ENCODE measurements at places on chromosomes 11 and 22. TPM values are rescaled to one million over a fixed set of nuclear protein-coding genes. Genes with fewer than 3 reads are reported as not detected.

- peak; percentile 48 for DNase-seq
Measured at GRCh38 chr22:17639247-17639741, 737 bp downstream of the BCL2L13 start.

GRCh38 chr11:9231848-9232177, 33.3 kb downstream of the DENND5A start:
- DNase-seq: peak; percentile 64

DNA sequence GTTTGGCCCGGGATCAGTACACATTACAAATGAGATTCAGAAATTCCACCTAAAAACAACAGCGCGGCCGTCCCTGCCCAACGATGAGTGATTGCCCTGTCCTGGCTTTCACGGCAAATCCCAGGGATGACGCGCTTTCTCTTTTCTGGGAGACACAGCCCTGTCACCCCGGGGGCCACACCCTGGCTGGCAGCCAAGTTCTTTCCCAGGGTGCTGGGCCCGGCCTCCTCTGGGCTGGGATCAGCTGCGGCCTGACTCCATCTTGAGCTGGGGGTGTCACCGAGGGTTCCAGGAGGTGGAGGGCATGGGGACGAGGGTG, 82.7 kb downstream of the FBLN1 start:
- DNase-seq: no peak

DNA sequence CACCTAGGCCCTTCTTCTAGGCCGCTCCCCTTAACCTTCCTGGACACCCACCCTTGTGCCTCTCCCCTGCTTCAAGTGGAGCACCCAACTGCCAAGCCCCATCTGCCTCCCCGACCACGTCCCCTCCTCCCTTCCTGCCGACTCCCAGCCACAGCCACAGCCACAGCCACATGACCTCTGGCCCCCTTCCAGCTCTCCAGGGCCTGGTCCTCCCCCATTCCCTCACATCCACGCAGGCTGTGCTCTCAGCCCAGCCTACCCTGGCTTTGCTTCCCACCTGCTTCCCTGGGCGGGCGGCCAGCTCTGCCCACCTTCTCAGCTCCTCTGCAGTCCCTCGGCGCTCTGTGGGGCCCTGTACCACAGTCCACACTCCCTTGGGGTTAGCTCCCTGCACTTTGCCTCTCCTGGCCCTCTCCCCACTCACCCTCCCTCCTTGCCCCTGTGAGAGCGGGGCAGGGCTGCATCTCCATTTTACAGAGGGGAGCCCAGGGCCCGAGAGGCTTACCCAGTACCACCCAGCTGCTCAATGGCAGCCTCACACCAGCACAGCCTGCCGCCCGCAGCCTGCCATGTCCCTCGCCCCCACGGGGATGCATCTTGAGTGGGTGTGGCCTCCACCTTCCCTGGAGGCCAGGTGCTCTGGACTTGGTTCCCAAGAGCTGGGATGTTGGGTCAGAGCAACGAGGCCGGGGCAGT, 20.3 kb downstream of the PARVG start:
- DNase-seq: no peak

DNA sequence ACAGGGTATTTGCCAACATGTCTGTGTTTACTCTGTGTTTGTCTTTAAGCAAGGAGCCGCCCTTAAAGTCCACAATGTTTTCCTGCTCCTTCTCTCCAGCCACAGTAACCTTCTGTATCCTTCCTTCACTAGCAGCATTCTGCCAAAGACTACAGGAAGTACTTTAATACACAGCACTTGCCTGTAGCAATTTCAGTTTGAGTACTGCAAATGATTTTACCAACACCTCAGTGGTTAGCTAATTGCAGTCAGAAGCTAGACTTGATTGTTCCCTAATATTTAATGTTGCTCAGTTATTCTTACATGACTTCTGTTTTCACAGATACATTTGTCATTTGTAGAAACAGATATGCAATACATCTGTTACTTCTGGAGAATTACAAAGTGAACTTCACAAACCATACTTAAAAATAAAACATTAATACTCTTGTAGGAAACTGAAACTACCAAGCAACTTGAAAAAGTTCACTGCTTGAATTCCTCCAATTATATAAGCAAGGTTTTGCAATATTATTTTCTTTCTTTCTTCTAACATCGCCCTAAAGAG, 69.1 kb downstream of the FCHSD2 start:
- no peak for DNase-seq

- no peak for DNase-seq
Measured at GRCh38 chr11:108788565-108789199, 123.8 kb downstream of the DDX10 start.

GRCh38 chr11:10314199-10315072, 9.6 kb downstream of the ADM start:
- peak; percentile 27 for DNase-seq

DNA sequence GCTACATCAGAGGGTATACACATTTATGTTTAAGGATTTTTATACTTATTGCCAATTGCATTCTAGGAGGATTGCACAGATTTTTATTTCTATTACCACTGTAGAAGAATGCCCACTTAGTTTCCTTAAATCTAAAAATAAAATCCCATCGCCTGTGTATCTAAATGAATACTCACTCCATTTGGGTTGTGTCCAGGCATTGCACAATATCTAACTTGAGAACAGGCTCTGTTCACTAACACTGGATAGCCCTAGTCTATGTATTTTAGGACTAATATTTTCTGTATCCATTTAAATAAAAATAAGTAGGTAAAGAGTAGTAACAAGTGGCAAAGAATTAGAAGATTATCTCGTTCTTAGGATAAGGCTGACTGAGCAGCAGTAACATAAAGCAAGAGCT, 4.1 kb downstream of the C11orf52 start:
- no peak for DNase-seq

DNA sequence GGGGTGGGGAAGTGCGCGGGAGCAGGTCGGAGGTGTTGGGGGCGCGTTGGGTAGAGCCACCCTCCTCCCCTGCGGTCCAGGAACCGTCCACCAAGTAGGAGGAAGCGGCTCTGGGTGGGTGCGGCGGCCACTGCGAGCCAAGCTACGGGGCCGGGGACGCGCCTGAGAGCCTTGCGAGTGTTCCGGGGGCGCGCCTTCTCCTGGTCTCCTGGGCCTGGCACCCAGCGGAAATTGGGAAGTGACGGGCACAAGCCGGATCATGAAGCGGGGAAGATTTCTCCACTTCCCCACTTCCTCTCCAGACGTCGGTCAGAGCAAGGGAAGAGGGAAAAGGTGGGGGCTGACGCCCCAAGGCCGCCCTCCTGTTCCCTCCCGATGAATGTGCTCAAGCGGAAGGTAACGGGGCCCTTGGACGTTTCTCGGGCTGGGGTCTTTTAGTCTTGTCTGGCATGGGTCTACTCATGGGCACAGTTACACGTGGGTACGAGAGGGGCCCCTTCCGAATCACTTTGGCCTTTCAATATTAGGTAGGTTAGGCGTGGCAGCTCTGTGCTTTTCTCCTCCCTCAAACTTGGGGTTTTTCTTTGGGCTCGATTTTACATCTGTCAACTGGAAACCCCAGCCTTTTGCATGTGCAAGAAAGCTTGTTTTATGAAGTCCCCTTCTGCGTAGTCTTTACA, 865 bp downstream of the RBM14 start:
- DNase-seq: peak; percentile 41

- DNase-seq: no peak
Measured at GRCh38 chr22:19062139-19062942, 59.9 kb downstream of the DGCR2 start.

- DNase-seq: no peak
Measured at GRCh38 chr11:62673196-62673525, 1.1 kb upstream of the LBHD1 start.

DNA sequence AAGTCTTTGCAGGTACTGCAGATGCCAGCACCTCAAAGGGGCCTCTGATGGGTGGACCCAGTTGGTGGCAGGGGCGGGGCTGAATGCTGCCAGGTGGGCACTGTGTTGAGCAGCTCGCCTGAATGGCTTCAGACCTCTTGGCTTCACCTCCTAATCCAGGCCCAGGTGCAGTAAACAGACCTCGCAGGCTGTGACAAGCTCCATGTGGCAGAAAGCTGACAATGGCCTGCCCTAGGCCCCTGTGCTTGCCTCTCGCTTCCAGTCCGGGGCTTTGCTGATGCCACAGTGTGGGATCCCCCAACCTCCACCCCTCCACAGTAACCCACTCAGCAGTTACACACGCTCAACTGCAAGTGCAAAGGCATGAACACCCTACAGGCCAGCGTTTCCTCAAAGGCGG, 9.4 kb downstream of the IGLL1 start:
- no peak for DNase-seq

- DNase-seq: no peak
Measured at GRCh38 chr22:36068776-36069344, 40.2 kb upstream of the RBFOX2 start.

GRCh38 chr22:43109921-43110443, 568 bp upstream of the BIK start:
- DNase-seq: no peak

GRCh38 chr11:19771463-19771862, 58.8 kb downstream of the NAV2 start:
- DNase-seq: no peak

GRCh38 chr11:76250520-76251225, 44.4 kb upstream of the WNT11 start:
- no peak for DNase-seq

GRCh38 chr22:20272700-20273099, 4.6 kb upstream of the RTN4R start:
- no peak for DNase-seq

DNA sequence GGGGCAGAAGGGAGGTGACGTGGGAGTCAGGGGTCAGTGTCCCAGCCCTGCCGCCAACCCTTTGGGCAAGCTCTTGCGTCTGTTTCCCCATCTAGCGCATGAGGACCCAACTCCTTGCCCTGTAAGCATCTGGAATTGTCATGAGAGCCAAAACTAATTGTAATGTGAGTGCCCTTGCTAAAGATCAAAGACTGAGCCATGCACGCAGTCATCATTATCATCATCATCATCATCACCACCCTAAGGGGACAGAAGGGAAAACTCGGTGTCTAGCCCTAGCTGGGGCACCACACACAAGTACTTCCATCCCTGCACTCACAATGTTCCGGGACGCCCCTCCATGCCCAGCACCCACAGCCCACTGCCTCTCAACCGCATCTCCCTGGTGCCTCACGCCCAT, 2.5 kb downstream of the LIF start:
- DNase-seq: no peak

- DNase-seq: no peak
Measured at GRCh38 chr22:43081968-43082367, 7.2 kb downstream of the TTLL1 start.

DNA sequence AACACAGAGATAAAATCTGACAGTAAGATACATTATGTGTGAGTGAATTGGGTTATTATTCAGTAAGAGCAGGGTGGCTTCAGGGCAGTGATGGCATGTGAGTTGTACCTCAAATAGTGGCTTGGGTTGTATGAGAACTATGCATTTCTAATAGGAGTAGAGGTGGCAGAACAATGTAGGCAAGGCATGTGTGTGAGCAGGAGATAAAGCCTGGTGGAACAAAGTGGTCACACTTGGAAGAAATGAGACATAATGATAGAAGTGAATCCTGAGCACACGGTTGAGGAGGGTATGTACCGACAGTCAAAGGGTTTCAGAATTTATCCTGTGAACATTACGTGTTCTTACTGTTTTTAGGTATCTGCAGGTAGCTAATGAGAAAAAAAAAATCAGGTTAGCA, 159.3 kb downstream of the CASP12 start:
- no peak for DNase-seq

GRCh38 chr22:38564669-38565068, 5.3 kb downstream of the DMC1 start:
- DNase-seq: no peak

- DNase-seq: no peak
Measured at GRCh38 chr11:10654811-10655150, 38.8 kb downstream of the IRAG1 start.

DNA sequence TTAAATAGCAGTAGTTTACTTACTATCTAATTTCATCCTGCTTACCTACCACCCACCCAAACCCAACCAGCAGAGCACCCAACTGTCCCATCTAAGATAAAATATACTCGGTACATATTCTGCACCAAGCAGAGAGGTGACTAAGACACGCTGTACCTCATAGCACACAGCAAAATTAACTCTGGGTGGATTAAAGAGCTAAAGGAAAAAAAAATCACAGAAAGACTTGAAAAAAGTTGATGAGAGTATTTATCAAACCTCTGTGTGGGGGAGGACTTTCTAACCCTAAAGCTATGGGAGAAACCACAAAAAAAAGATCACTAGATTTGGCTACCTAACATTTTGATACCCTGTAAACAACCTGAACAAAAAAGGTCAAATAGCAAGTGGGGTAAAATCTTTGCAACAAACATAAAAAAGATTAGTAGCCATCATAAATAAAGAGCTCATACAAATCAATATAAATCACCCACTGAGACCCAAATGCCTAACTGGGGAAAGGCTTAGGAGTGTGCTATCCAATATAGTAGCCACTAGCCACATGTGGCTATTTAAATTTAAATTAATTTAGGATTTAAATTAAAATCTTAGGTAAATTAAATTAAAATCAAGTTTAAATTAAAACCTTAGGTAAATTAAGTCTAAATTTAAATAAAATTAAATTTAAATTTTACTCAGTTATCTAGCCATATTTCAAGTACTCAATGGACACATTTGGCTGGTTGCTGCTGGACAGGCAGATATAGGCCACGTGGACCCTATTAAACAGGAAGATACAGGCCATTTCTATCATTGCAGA, 25.6 kb upstream of the CD5 start:
- no peak for DNase-seq

DNA sequence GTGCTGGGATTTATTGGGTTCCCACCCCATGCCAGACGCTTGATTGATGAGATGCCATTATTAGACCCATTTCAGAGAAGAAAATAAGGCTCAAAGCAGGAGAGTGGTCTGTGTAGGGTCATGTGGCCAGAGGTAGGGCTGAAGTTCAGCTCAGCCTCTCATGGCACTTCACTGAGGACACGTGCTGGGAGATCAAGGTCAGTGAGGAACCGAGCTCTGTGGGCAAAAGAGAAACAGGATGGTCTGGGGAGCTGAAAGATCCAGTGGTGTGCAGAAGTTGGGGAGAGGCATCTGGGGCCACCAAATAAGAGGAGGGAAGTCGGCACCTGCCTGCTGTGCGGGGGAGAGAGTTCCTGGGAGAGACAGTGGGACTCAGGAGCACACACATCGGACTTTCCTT, 19.6 kb downstream of the RHOD start:
- no peak for DNase-seq

GRCh38 chr11:63629426-63629825, 15.2 kb upstream of the PLAAT3 start:
- no peak for DNase-seq

GRCh38 chr11:120256178-120256577, 16.2 kb downstream of the POU2F3 start:
- DNase-seq: no peak

XKR3 gene
- polyA plus RNA-seq: not detected

MMP10 gene
- polyA plus RNA-seq: not detected

CRYBA4 gene
- polyA plus RNA-seq: not detected

SMIM35 gene
- 0.17 TPM for polyA plus RNA-seq

SLCO2B1 gene
- 8.2 TPM for polyA plus RNA-seq

SLC22A25 gene
- not detected for polyA plus RNA-seq

BTBD18 gene
- polyA plus RNA-seq: 0.70 TPM

APOL4 gene
- 10.9 TPM for polyA plus RNA-seq

PANX1 gene
- polyA plus RNA-seq: 28.7 TPM

OR10D3 gene
- polyA plus RNA-seq: not detected

APOA5 gene
- polyA plus RNA-seq: not detected

OR52A1 gene
- 0.02 TPM for polyA plus RNA-seq

CASP5 gene
- polyA plus RNA-seq: not detected

C11orf42 gene
- 0.91 TPM for polyA plus RNA-seq

C1QTNF5 gene
- polyA plus RNA-seq: 15.7 TPM

VSIG10L2 gene
- polyA plus RNA-seq: not detected

Measured in left kidney (tissue), 8 donors.